ENCODE measurements at places on chromosomes 4 and X.

GRCh38 chr4:1035510-1035909, 24.1 kb downstream of the FGFRL1 start:
- DNase-seq = no peak

DNA sequence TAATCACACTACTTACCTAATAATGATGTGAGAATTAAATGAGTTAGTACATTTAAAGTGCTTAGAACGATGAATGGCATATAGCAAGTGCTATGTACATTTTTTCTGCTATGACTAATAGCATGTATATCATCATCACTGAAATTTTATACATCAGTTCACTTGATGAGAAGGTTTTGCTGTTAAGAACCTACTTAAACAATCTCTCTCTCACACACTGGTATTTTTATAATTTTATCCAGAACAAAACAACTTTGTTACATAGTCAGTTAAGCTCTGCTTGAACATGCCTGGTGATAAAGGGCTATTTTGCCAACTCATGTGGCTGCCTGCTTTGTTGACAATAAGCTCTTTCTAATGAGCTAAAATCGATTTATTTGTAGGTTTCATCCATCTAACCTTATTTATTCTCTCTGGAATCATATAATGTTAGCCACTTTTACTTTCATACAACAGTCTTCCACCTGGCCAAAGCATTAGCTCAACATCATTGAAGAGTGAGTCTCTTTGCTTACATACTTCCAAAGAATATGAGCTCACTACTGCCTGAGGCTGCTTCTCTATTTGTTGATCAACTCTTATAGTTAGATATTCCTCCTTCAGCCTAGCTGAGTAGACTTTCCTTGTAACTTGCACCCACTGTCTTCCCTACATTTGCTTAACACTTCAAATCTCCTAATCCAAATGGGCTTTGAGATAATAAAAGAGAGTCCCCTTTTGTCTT, 372.7 kb upstream of the BOD1L1 start:
- no peak for DNase-seq

DNA sequence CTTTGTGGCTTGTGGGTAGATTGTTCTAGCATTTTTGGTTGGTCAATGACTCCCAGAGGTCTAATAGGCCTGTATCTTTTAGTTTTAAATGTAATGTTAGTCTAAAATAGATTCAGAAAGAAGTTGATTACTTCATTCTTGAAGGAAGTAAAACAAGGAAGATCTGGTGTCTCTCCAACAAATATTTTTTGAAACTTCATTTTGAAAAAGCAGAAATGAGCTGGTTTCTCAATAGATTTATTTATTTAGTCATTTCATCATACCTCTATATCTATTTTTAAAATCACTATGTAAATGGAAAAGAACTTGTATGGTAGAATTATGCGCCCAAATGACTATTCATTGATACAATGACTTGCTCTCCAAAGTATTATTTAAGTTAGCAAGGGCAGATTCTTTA, 7.2 kb downstream of the HTR2C start:
- no peak for DNase-seq

- DNase-seq = no peak
Observed at GRCh38 chr4:86596807-86597206, 2.7 kb downstream of the PTPN13 start.

GRCh38 chrX:10496345-10496965, 123.9 kb downstream of the MID1 start:
- DNase-seq = no peak

DNA sequence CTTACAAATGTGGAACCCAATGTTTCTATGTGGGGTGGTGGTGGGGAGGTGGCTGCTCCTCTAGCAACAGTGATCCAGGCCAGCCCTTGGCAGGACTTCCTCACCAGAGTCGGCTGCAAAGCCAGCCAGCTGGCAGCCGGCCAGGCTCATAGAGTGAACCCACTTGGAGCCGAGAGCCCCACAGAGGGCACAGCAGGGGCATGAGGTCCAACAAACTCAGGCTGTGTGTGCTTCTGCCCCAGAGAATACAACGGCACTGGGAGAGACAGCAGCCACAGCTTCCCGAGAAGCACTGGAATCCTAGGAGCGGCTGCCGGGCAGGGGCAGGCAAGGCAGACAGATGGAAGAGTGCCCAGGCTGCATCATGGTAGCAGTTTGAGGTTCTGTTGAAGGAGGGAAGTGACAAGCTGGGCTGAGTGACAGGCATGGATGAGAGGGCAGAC, 23.5 kb upstream of the SOWAHD start:
- no peak for DNase-seq

DNA sequence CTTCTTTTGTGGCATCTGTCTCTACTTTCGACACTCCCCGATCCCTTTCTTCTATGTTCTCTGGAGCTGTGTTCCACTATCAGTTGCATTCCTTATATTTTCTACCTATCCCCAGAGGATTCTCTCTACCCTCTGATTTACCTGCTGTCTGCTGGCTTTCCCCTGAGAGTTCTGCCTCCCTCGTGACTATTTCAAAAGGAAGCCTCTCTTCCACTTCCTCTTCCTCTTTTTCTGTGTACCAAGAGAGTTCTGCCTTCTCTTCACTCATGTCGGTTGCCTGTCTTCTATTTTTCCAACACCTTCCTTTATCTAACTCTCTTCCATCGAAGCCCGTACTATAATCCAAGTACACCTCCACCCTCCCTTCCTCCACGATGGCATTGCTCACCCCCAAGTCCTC, 631.7 kb downstream of the SMARCA1 start:
- no peak for DNase-seq

DNA sequence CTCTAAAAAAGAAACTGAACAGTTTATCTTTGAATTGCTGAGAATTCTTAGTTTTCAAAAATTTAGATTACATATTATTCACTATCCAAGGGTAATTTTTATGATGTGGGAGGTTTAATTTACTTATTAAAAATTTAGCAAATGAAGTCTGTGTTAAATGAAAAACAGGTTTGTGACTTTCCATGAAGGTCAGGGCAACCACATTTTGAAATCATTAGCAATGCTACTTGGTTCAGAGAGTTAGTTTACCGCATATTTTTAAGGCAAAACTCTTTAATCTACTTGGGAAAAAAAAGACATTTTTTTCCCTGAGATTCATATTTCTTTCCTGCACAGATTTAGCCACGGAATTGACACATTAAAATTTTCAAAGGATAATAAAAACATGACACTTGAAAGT, 37.3 kb upstream of the PRSS12 start:
- no peak for DNase-seq

DNA sequence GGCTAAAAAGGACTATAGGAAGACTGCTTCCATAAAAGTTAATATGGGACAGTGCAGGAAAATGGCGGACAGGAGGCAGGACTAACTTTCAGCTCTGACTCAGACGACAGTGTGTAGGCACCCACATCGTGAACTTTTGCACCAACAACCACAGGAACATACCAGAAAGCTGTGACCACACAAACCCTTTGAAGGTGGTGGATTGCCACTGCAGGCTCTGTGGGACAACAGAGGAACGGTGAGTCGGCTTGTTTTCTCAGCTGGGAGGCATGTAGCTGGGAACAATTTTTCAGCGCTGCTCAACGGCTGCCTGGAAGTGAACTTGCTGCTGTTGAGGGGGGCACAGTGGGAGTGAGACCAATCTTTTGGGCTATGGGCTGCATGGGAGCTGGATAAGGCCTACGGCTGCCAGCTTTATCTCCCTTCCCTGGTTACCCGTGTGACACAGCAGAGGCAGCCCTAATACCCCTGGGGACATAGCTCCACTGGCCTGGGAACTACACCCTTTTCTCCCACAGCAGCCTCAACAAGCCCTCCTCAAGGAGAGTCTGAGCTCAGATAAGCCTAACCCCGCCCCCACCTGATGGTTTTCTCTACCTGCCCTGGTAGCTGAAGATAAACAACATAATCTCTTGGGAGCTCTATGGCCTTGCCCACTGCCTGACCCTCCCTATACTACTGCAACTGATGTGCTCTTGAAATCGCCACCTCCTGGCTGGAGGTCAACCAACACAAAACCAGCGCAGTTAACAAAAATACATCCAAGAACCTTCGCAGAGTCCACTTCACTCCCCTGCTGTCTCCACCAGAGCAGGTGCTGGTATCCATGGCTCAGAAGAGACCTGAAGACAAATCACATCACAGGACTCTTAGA, 1537.0 kb downstream of the C4orf33 start:
- DNase-seq = no peak

DNA sequence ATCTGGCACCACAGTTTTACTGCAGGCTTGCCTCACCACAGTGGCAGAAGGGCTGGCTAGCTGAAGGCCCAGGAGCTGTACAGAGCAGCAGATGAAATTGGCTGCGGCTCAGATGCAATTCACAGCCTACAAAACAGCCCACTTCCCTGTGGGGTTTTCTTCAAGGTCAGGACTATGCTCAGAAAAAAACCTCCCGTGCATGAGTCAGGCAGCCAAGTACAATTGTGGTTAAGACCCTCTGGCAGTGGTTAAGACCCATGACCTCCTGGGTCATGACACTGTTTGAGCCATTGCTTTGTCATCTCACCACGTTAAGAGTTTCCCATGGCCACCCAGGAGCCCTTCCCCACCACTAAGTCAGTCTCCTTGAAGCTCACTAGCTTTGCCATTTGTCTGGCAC, 276.3 kb downstream of the HNRNPD start:
- no peak for DNase-seq

DNA sequence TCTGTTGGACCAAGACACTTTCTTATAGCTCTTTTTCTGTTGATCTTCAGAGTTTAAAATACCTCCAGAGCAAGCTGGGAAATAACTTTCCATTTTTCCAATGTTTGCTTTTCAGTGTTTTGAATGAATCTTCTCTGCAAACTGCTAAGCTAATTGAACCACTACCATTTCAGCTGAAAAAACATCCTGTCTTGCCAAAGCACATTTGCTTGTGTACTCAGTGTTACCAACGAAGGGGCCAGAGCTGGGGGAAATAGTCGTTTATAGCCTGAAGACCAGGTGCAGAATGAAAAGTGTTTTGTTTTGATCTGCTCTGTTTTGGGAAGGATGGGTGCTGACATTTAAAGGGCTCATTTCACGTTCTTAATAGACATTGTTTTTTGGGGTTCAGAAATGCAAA, 88.4 kb upstream of the CLNK start:
- DNase-seq = no peak

DNA sequence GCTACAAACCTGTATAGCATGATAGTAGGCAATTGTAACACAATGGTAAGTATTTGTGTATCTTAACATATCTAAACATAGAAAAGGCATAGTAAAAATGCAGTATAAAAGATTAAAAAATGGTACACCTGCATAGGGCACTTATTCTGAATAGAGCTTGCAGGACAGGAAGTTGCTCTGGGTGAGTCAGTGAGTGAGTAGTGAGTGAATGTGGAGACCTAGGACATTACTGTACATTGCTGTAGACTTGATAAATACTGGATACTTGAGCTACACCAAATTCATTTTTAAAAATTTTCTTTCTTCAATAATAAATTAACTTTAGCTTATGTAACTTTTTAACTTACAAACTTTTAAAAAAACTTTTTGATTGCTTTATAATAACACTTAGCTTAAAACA, 68.2 kb upstream of the MAML3 start:
- DNase-seq = no peak

DNA sequence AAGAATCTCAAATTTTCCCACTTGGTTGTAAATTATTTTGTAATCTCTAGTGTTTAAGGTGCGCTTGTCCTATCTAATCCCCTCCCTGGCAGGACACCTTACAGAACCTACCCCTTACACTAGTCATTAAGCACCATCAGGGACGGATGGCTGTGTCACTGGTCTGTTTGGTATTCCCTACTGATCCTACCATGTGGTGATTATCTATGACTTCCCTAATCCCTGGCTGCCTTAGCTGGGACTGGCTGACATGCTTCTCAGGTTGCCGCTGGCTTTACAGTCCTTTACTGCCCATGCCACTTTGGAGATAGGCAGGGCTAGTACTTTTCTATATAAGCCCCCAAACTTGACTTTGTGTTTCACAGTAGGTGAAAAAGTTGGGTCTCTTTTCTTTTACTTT, 58.6 kb downstream of the ELOVL6 start:
- DNase-seq = no peak

GRCh38 chr4:114272226-114272625, 292.8 kb upstream of the ARSJ start:
- DNase-seq = no peak

GRCh38 chr4:23717528-23718248, 172.2 kb downstream of the PPARGC1A start:
- no peak for DNase-seq

DNA sequence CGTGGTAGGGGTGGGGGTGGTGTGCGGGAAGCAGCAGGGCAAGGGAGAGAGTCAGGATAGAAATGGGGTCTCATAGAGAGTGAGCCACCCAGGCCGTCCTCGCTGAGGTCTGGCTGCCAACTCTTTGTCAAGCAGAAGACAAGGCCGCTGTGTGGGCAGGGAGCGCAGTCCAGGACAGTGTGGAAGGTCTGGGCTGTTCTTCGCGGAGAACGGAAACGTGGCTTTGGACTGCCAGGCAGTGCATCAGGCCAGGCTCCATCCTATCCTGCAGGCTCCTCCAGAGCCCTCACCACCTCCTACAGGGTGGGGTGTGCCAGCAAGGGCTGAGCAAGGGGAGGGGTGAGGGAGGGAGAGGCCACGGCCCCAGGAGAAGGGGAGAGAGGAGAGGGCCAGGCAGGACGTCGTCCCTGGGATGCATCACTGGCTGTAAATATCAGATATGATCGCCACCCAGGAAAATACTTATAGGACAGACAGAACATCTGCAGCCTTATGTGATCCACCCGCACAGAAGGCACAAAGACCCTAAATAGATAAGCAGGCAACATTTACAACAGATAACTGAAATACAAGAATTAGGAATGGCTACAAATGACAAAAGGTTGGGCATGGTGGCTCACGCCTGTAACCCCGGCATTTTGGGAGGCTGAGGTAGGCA, 85.3 kb downstream of the ABLIM2 start:
- DNase-seq = no peak

- no peak for DNase-seq
Observed at GRCh38 chr4:65482410-65482809, 187.9 kb downstream of the EPHA5 start.

- no peak for DNase-seq
Observed at GRCh38 chrX:38879631-38880220, 78.5 kb downstream of the MID1IP1 start.

DNA sequence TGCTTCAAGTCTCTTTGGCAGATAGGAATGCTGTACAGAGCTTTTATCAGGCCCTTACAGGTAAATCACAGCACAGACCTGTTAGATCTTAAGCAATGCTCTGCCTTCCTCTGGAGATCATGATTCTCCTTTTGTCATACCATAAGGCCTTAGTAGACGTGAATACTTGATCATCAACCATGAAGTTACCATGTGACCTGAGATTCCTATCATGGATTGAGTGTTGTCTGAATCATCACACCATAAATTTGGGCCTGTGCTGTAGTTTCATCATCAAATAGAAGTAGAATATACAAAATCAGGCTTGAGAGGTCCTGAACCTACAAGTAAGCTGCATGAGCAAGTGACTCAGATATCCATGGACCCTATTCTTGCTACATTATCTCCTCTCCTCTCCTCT, 466.8 kb upstream of the INTU start:
- no peak for DNase-seq

GRCh38 chr4:23039818-23040217, 347.1 kb downstream of the GBA3 start:
- no peak for DNase-seq

GRCh38 chr4:3880615-3881120, 114.5 kb downstream of the ADRA2C start:
- peak; percentile 24 for DNase-seq

Measured in stimulated activated CD8-positive, alpha-beta memory T cell treated with anti-CD3 and anti-CD28 coated beads, Interleukin-7, amount 100 ng/mL, for 48 hours (primary cell).